NCI-H69 (cell line): ENCODE measurements at places on chromosomes 7 and 10.

DNA sequence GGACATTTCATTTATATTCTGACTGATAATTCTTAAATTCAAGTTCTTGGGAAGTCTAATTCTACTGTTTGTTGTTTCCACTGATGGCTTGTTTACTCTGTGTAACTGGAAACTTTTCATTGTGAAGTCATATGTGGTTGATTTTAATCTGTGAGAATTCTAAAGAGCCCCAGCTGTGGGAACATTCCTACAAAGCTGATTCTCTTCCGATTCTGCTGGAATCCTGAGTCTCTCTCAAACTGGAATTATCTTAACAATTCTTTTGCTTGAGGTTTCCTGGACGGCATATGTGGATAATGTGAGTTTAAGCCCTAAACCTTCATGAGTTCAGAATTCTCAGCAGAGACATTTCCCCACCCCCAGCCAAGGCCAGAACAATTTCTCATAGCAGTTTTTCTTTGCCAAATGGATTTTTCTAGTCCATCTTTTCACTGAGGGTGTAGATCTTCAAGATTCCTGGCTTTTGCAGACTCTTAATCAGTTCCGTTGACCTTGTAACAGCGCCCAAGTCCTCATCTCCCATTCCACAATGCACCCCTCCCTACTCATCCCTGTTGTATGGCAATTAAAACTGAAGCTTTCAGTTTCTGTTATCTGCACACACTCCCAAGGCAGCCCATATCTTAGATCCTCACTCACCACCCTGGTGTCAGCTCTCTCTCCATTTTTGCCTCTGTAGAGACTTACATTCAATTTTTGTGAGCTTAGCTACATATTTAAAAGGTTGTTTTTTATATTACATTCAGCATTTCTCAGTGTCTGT is 37.6 kb downstream of the GRM8 start:
- DNase-seq = no peak

- DNase-seq = no peak
Observed at GRCh38 chr7:96691702-96692101, 17.9 kb downstream of the SEM1 start.

DNA sequence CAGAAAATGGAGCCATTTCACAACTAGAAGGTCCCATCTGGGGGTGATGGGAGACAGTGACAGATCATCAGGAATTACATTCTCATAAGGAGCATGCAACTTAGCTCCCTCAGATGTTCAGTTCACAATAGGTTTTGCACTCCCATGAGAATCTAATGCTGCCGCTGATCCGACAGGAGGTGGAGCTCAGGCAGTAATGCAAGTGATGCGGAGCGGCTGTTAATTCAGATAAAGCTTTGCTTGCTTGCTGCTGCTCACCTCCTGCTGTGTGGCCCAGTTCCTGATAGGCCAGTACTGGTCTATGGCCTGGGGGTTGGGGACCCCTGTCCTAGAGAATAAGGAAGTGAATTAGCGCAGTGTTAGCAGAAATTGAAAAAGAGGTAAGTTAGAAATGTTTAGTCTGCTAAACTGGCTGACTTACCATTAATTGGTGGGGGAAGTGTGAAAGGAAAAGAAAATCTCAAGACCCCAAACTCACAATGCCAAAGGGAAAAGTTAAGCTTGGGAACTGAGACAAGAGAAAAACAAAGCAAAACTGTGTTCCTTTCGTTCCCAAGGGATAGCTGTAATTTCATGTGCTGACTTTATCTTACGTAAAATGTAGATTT is 76.4 kb downstream of the LYZL2 start:
- DNase-seq = no peak

GRCh38 chr7:139898483-139898882 is 69.4 kb downstream of the TBXAS1 start:
- DNase-seq = no peak

DNA sequence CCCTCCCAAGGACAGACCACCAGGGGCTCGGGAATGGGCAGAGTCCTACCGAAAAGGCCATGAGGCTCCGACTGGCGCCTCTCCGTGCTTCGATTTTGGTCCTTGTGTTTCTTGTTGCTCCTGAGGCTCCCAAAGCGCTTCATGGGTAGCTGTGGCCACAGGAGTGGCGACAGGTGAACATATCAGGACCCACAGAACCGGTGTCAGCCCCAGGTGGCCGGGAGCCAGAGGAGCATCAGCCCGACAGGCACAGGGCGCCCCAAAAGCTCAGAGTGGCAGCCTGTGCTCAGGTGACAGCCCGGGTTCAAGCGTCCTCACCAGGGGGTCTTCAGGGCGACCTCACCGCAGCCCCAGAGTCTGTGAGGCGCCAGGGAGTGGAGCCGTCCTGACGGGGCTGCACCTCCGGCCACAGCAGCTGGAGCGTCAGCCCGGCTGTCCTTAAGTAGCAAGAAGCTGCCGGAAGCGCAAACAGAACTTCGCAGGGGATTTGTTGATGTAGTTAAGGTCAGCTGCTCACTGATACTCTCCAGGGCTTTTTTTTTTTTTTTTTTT is 141.0 kb downstream of the PRKAG2 start:
- peak; percentile 100 for DNase-seq

DNA sequence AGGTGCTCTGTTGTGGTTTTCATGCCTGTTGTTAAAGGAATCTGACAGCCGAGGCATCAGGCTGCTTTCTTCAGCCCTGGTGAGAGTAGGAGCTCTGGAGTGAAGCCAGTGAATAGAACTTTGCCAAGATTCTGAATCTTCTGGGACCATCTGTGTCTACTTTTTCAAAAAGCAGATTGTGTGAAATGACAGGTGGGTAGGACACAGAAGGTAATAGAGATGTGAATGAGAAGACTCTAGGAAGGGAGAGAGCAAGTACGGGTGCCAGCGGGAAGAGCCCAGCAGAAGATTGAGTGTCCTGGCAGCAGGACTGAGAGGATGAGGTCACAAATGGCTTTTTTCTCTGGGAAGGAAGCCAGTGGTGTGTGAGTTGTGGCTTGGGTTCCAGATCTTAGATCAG is 429.2 kb downstream of the SDK1 start:
- no peak for DNase-seq

DNA sequence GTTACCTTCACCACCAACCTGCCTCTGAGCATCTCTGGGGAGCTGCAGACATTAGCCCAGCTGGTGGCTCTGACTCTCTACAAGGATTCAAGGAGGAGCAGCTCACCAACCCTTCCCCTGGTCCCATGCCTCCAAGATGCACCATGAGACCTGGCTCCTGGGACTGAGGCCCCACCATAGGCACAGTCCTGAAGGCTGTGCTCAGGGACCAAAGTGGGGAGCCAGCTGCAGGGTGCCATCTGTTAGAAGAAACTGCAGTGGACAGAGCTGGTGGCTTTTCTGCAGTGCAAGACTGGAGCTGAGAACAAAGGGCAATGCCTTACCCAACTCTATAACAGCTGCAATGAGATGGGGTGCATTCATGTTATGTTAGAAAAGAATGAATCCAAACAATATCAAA is 581.6 kb downstream of the TCERG1L start:
- no peak for DNase-seq

DNA sequence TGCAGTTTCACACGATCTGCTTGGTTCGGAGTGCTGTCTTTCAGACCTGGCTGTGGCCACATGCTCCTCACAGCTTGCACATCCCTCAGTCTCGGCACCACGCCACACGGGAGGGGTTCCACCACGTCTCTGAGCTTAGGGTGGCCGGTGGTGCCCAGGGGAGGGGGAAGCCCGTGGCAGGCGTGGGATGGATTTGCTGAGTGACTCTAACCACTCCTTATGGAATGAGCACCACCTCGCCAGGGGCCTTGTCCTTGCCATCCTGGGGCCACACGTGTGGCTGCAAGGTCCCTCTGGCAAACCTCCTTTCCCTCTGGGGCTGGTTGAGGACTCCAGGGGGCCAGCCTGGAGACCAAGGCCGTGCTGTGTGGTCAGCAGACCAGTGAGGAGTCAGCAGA is 29.1 kb upstream of the FAM20C start:
- no peak for DNase-seq

DNA sequence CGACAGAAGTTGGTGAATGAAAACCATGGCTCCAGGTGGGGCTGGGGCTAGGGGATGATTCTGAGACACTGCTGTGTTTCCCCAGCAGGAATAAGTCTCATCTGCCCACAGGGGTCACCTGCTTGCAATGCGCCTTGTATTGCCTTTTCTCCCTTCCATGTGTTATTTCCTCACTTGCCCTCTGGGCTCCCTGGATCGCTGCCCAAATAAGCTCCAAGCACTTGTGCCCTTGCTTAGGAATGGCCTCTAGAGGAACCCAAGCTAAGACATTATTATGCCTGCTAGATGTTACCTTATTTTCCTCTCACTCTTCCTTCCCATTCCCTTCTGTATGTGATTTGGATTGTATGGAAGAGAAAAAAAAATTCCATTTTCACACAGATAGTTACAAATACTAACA is 24.8 kb upstream of the PLPP4 start:
- DNase-seq = peak; percentile 78

GRCh38 chr7:522071-522950 is 2.7 kb upstream of the PDGFA start:
- peak; percentile 68 for DNase-seq

GRCh38 chr10:80187465-80188409 is 17.6 kb downstream of the ANXA11 start:
- peak; percentile 81 for DNase-seq

DNA sequence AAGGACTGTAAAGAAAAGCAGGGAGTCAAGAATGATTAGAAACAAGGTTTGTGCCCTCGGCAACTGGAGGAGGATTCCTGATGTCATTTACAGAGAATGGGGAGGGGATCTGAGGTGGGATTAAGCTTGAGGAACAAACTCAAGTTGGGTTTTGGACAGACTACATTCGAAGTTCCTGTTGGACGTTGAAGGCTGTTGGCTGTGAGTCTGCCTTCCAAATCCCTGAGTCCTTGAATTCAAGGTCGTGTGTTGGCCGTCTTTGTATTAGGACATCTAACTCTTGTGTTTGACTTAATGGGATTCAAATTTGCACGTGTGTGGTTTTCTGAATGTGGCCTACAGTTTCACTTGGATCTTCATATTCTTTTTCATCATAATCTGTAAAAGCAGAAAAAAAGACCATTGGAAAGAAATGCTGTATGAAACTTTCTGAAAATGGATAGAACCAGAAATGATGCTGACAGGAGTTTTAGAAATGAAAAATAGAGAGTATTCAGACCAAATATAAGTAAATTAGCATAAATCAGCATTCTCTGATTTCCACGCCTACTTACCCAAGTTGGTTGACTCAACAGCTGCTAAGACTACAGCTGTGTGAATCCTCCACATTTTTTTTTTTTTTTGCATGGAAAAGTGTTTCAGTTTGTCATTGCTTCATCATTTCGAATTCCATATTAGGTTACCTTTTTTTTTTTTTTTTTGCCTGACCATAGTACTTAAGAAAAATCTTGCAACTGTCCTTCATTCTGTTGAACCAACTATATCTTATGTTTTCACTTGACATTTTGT is 94.8 kb downstream of the KIAA1217 start:
- DNase-seq = no peak
